ENCODE measurements at places on chromosomes 1 and 21.

DNA sequence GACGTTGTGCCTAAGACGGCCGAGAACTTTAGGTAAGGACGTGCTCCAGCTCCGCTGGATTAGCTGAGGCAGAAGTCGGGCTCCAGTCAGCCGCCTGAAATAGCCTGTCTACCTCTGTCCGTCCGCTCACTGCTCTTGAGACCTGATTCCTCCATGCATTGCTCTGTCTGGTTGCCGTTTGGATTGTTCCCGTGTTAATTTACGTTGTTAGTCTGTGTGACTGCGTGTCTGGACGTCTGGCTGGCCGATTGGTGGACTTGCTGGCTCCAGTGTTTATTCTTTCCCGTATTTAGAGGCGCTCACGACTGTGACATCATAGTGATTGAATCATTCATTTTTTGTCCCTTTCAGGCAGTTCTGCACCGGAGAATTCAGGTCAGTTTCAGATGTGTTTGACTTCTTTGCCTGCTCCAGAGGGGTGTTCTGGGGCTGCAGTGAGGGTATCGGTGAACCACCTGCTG is 684 bp downstream of the PPIH start:
- DNase-seq = no peak

DNA sequence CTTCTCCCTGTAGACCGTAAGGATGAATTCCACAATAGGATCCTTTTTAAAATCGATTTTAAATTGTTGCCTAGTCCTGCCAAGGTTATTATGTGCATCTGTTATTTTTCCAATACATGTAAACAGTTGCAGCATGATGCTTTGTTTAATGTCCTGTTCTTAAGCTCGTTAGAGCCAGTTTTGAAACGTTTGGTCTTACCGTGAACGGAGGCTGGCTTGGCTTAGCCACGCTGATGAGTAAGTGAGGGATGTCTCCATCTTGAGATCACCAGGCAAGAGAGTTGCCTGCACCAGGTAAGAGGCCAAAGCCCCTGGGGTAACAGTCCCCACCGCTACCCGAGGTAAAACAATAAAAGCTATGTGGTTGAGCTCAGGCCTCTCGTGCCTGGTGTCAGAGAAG is 17.3 kb downstream of the CSTB start:
- no peak for DNase-seq

GRCh38 chr1:199064971-199065370 is 426.1 kb downstream of the PTPRC start:
- DNase-seq = no peak

GRCh38 chr21:19440792-19441655 is 1037.4 kb upstream of the TMPRSS15 start:
- DNase-seq = no peak

GRCh38 chr1:154327466-154328317 is 2.4 kb downstream of the ATP8B2 start:
- DNase-seq = no peak

DNA sequence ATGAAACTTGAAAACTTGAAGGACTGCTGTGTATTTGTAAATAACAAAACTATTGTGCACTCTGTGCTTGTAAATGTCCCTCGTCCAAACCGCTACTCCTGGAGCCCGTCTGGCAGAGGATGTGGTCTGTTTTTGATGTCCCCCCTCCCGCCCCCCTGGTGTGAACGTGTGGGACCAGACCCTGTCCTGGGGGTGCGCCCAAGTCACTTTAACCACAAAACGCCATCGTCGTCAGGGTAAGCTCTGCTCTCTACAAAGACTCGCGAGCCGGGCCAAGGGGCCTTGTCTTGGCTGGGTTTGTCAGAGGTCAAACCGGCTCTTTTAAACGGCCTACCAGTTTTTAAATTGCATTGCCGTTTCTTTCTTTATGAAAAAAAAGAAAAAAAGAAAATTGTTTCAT is 87.4 kb upstream of the TMEM51 start:
- DNase-seq = no peak

- DNase-seq = no peak
These were observed 305.7 kb upstream of the SNX7 start for GRCh38 chr1:98355656-98356383.

DNA sequence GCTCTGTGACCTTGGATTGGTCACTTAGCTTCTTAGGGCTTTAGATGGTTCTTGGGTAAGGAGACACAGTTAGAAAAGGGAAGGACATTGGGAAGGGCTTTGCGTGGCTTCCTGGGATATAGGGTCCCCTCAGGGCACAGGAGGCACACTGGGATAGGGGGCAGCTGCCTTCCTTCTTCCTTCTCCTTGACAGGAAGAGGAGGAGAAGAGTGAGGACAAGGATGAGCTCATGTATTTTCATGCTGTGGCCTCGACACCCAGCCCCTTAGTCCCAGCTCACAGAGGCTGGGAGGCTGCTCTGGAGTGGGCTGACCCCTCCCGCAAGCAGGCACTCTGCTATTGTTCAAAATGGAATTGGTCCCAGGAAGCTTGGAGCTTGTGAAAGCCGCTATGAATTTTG is 45.7 kb upstream of the POU3F1 start:
- no peak for DNase-seq

DNA sequence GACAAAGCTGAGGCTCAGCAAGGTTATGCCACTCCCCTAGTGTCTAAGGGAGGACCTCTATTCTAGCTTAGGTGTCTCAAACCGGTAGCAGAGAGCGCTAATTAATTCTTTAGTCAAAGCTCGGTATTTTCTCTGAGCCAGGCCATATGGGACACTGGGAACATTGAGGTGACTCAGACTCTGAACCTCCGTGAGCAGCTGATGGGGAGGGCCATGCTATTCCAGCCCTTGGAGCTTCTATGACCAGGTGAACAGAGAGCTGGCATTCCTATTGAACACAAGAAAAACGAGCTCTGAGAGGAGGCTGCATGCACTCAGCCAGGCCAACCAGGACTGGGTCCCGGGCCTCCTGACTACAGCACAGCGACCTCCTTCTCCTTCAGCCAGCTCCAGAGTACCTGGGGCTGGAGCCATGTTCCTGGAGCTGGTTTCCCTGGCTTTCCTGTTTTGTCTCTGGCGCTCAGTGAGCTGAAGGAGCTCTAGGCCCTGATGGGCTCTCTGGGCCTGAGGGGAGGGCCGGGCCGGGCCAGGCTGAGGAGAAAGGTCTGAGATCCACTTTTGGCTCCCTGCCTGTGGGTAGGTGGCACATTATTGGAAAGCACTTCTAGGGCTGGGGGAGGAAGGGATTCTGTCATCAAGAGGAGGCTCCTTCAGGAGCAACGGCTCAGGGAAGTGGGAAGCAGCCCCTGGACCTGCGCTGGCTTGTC is 37.0 kb downstream of the SLC9A1 start:
- no peak for DNase-seq

DNA sequence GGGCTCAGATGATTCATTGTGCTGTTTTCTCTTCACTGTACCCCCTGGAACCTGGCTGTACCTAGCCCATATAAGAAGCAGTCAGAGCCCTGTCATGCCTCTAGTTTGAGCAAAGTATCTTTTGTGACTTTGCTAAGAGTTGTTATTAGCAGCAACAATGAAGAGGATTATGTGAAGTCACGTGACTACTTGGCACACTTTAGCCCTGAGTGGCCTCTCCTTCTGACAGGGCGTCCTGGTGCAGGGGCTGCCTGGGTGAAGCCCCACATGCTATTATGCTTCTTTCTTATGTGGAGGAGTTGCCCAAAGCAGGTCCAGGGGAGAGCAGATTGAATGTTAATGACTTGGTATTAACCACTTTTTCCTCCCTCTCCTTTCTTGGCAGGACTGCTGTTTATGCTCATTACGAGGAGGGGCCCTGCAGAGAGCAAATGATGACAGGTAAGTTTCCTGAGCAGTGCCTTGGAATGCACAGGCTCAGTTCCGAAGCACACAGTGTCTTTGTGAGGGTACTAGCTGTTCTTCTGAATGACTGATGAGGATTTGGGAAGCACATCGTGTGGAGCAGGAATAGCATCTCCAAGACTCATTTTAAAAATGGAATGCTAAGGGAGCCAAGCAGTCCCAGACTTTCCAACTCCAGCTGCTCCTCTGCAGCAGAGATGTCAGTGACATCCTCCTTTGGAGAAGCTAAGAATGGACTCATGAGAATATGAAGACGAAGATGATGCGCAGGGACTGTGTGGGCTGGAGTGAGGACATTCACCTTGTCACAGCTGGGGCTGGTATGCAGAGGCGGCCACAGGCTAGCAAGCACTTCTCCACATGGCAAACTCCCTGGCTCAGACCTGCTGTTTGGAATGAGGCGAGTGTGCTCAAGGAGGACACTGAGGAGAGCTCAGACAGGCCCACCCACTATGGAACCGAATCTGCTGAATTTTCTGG is 15.2 kb upstream of the ST3GAL3 start:
- no peak for DNase-seq

GRCh38 chr1:218671573-218671972 is 326.4 kb downstream of the TGFB2 start:
- DNase-seq = no peak

DNA sequence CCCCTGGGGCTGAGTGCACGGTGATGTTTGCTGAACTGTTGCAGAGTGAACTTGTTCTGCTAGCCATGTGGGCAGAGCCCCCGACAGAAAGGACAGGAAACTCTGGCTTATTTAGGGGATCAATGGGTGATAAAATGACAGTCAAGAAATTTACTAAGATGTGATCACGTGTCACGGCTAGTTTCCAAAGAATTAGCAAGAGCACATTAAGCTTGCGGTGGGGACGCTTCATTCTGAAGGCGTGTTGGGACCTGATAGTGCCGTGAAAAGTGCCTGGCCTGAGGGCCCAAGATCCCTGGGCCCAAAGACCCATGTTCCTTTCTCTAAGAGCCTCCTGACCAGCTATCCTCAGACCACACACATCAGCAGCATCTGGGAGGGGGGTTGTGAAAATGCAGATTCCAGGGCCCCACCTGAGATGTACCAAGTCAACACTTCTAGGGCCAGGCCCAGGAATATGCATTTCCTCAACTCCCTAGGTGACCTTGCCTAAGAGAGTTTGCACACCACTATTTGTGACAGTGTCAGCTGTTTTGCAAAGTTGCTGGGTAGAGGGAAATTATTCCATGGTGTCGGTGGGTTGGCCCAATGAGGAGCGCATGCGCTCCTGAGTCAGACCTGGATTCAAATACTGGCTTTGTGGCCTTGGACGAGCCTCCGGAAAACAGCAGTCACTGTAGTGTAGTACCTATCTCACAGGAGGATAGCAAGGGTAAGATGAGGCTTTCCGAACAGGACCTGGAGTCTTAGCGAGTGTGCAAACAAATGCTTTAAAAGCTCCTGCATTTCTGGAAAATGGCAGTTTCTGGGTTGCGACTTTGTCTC is 77.5 kb downstream of the SPSB1 start:
- no peak for DNase-seq

Measured in stimulated activated CD4-positive, alpha-beta T cell treated with anti-CD3 and anti-CD28 coated beads, TNF-alpha, amount 100 ng/mL, for 4 hours (primary cell).